ENCODE measurements at places on chromosomes 6 and 20.

GRCh38 chr20:5168651-5169396, 42.0 kb downstream of the CDS2 start:
- DNase-seq, result peak; percentile 70

DNA sequence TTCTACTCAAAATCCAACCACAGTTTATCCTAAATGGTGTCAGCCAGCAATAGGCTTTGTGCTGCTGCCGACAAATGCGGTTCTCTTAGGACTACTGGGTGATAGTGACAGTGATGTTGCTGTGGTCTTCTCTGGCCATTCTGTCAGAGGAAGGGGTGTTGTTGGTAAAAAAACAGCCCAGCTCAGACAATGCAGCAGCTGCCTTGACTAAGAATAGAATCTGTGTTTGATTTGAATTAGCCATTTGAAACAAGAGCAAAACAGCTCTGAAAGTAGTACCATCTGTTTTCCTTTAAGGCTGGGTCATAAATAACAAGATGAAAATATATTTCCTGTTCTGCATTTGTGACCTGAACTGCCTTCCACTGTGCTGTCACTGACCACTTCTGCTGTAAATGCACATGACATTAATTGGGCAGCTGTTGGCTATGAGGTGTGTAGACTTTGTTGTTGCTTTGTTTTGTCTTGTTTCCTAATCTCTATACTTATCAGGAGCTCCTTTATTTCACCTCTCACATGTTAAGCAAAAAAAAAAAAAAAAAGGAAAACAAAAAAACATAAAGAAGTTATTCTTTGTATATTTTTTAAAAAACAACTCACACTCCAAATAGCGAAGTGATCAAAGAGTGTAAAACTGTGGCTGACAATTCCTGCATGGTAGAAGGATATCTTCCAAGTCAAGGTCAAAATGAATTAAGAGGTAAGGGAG, 497.8 kb upstream of the ARID1B start:
- DNase-seq, result no peak

GRCh38 chr6:114712129-114712662, 369.4 kb upstream of the HS3ST5 start:
- no peak for DNase-seq

DNA sequence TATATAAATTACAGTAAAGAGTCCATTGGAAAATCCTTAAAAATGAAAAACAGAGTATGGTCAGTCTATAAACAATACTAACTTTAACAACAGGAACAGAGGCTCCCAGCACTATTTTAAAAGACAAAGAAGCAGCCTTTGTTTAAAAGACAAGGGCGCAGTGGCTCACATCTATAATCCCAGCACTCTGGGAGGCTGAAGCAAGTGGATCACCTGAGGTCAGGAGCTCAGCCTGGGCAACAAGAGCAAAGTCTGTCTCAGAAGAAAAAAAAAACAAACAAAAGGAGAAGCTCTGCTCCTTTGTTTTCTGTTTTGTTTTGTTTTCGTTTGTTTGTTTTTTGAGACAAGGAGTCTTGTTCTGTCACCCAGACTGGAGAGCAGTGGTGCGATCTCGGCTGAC, 89.4 kb downstream of the DTNBP1 start:
- no peak for DNase-seq

DNA sequence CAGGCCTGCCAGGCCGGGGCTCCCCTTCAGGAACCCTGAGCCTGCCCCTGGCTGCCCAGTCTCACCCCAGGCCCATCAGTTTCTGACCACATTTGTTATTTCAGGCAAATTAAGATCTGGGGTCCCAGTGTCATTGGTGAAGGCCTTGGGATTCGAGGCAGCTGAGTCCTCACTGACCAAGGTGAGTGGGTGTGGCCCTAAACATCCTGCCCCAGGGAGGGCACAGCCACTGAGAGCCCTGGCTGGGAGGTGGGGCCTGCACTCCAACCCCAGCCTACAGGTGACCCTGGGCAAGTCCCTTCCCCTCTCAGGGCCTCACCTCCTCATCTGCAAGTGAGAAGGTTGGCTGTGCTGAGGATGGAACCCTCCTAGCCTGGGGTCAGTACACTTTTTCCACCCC, 23.8 kb downstream of the BPIFB1 start:
- DNase-seq, result no peak
